Uterus (tissue), 4 donors: ENCODE measurements at places on chromosomes 1 and 21.

- DNase-seq: no peak
Measured at GRCh38 chr1:235864469-235864868, 2.2 kb downstream of the LYST start.

DNA sequence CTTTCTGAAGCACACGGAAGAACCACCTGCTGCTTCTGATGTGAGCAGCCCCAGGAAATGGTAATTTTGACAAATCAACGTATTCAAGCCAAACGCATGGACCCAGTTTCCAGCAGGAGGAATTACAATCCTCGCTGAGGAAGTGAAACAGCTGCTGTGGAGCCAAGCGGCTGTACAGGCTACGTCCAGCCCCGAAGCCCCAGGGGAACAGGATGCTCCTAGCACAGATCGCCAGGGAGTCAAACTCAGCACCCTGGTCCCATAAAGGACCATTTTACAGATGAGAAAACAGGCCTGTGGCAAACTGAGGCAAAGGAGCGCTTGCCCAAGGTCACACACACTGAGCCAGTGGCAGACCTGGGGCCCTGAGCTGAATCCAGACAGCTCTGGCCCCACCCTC is 108.0 kb downstream of the PTPRU start:
- DNase-seq: no peak

- DNase-seq: no peak
Measured at GRCh38 chr1:28286111-28286510, 26.8 kb downstream of the SESN2 start.

DNA sequence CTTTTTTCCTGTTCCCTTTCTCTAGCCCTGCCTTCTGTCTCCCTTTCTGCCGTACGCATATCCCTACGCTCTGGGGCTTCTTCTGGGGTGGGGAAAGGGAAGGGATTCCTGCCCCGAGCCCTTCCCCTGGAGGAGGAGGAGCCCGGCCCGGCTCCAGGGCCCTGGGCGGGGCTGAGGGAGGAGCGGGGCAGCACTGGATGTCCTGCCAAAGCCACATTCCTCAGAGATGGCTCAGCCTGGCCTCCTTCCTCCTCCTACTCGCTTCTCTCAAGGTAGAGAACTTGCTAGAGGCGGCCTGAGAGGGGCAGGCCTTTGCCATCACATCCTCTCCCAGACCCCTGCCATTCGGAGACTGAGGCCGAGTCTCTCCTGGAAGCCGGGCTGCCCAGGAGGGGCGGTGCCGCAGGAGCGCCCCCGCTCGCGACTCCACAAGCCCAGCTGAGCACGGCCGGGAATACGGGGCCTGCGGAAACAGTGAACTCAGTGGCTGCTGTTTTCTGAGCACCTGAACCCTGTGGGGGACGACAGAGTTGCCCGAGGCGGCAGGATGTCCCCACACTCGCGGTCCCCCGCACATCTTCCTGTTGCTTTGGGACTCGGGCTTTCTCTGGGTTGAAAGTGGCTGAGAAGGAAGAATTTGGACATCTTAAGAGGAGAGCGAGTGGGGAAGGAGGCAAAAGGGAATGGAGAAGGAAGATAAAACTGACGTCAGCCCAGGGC is 12.2 kb downstream of the ADAMTSL4 start:
- peak; percentile 97 for DNase-seq

- DNase-seq: no peak
Measured at GRCh38 chr1:247407180-247407616, 8.8 kb upstream of the NLRP3 start.

DNA sequence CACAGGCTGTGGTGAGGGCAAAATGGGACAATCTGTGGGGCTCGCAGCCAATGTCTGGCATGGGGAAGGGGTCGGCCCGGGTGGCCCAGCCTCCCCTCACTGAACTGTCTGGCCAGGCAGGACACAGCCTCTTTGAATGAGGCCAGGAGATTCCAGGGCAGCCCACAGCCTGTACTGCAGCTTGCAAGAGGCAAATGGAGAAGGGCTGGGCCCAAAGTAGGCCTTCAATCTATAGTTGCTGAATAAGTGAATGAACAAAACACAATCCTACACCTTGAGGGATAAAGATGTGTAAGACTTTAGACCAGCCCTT is 23.2 kb downstream of the SLC27A3 start:
- DNase-seq: no peak

GRCh38 chr1:22171951-22172715 is 29.2 kb upstream of the WNT4 start:
- no peak for DNase-seq

GRCh38 chr1:171909711-171910110 is 68.4 kb downstream of the DNM3 start:
- no peak for DNase-seq

GRCh38 chr1:226870026-226870400 is 403 bp upstream of the PSEN2 start:
- DNase-seq: no peak

GRCh38 chr1:20063861-20064292 is 6.1 kb upstream of the PLA2G5 start:
- no peak for DNase-seq
